Hepatocyte (in vitro differentiated cells): ENCODE measurements at places on chromosomes 7 and 10.
A peak's percentile ranks its signal among the peaks of the same experiment; 100 is the strongest.

DNA sequence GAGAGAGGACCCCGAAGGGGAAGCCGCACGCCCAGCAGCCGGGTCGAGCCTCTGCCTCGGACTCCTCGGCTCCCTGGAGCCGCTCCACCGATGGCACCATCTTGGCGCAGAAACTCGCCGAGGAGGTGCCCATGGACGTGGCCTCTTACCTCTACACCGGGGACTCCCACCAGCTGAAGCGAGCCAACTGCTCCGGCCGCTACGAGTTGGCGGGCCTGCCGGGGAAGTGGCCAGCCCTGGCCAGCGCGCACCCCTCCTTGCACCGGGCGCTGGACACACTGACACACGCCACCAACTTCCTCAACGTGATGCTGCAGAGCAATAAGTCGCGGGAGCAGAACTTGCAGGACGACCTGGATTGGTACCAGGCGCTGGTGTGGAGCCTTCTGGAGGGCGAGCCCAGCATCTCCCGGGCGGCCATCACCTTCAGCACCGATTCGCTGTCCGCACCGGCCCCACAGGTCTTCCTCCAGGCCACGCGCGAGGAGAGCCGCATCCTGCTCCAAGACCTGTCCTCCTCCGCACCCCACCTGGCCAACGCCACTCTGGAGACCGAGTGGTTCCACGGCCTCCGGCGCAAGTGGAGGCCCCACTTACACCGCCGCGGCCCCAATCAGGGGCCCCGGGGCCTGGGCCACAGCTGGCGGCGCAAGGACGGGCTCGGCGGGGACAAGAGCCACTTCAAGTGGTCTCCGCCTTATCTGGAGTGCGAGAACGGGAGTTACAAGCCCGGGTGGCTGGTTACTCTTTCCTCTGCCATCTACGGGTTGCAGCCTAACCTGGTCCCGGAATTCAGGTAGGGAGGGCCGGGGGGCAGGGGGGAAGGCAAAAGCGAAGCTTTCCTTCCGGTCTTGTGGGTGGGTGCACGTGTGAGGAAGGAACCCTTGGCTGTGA, 973 bp downstream of the GPR158 start:
- peak; percentile 65 for DNase-seq

DNA sequence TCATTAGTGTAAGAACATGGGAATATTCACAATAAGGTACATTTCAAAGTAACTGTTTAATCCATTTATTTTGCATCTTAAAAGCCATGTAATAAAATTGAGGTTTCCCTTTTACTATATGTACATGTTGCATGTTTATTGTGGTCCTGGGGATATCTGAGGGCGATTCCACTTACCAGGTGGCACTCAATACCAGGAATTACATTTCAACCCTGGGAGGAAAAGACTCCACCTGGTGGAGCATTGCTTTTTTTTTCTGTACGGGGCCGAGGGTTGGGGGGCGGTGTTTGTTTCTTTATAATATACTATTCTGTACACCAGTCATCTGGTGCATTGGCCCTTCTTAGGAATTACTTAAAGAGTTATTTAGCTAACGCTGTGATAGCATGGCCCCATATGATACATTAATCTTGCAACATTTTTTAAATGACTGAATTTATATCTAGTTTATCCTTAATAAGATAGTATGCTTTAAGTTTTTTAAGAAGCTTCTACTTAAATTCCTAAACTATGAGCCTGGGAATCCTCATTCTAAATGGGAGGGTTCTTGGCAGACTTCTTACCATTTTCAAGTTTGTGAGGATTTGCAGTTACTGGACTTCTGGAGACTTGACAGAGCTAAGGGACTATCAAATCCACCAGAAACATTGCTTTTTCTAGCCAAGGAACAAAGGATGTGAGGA, 7.2 kb upstream of the HGF start:
- DNase-seq, result no peak

- DNase-seq, result no peak
Observed at GRCh38 chr10:122544493-122544892, 16.1 kb upstream of the DMBT1 start.

- no peak for DNase-seq
Observed at GRCh38 chr7:68537774-68538071, 1060.6 kb upstream of the AUTS2 start.

- no peak for DNase-seq
Observed at GRCh38 chr10:27816320-27816719, 70.7 kb upstream of the MKX start.

- DNase-seq, result no peak
Observed at GRCh38 chr10:129851941-129852640, 112.0 kb downstream of the EBF3 start.
